ENCODE measurements at places on chromosomes 13 and 19.

- DNase-seq, result no peak
Measured at GRCh38 chr13:38866649-38867048, 124.0 kb downstream of the STOML3 start.

DNA sequence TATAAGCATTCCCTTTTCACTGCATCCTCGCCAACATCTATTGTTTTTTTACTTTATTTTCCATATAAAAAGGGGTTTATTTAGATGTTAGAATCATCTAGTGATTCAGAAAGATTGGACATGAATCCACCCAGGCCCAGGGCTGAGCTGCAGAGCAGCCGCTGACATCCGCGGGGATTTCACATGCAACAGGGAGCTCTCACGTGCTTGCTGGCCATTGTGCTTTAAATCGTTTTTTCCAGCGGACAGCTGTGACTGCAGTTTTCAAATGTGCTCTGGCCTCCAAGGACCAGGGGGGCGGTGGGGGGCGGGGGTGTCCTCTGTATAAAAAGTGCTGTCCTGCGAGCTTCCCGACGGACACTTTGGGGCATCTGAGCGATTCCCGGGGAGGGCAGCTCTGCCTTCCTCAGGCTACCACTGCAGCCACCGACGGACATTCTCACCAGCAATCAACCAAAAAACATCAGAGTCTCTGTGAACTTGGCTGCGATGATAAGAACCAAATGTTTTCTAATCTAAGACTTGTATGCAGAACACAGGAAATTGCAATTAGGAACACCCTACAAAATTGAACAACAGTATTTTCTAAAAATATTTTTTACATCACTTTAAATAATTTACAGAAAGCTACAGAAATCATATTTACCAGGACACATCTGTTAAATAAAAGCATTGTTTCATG is 12.6 kb downstream of the RB1 start:
- no peak for DNase-seq

- no peak for DNase-seq
Measured at GRCh38 chr19:17138937-17139598, 63.5 kb downstream of the MYO9B start.

- no peak for DNase-seq
Measured at GRCh38 chr19:19487950-19488874, 27.1 kb downstream of the TSSK6 start.

DNA sequence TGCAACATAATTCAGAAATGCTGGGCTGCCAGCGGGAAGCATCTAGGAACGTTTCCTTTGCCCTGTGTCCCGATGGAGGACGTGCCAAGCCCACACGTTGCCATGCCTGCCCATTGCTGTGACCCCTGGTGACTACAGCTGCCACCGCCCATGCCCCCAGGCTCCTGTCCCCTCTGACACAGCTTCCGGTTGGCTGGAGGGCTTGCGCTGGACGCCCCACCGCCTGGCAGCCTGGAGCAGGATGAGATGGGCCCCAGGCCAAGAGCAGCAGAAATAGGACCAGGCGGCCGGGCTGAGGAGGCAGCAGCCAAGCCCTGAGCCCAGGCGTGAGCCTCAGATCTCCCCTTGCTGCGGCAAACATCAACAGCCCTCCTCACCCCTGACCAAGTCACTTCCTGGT is 125.9 kb downstream of the COL4A2 start:
- no peak for DNase-seq

GRCh38 chr19:43446746-43447489 is 18.5 kb downstream of the LYPD3 start:
- peak; percentile 72 for DNase-seq

DNA sequence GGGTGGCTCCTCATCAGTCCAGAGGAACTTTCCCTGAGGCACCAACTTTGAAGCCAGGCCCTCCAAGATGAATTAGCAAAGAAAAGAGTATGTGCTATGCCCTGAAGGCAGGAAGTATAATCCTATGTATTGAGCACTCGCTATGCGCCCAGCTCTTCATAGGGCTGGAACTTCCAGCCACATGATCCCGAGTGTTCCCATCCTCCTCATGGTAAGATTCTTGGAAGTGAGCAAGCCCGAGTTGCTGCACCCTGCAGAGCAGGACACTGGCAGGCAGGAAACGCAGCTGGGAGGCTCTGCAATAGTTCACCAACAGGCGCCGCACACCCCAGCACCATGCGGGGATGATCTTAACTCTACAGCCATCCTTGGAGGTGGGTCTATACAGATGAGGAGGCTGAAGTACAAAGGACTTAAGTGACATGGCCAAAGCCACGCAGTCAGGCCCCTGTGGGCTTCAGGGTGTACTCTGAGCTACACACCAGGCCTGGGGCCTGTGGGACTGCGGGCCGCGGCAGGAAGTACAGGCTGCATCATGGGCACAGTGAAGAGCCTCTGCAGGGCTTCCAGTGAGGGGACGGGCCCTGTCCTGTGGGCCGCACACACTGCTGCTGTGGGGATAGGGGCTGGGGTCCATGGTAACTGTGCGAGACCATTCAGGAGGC is 25.1 kb downstream of the C19orf47 start:
- DNase-seq, result no peak

- DNase-seq, result no peak
Measured at GRCh38 chr13:40344270-40345148, 321.9 kb downstream of the FOXO1 start.

GRCh38 chr19:50322234-50322633 is 6.9 kb downstream of the KCNC3 start:
- DNase-seq, result no peak

- DNase-seq, result no peak
Measured at GRCh38 chr13:45468635-45469034, 3.9 kb downstream of the COG3 start.

DNA sequence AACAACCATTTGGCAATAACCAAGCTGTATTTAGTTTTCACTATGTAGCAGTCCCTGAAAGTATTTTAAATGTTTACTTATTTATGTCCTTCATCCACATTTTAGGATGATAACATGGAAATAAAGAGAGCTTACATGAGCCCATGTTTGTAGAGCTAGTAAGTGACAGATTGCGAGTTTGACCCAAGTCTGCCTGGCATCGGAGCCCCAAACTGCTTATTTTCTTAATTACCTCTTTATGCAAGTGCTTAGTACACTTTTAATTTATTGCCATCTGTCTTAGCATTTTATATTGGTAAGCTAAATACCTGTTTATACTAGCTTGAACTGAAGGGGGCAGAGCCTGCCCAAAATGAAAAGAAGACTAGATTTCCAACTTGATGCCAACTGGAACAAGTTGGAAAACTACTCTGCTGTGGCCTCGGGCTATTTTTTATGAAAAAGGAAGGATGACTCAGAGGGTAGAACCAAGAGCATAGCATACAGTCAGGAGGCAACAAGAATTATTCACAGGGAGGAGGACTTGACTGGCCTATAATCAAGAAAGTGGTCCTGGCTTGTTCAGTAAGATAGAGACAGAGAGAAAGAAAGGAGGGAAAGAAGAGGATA is 150.2 kb downstream of the NDFIP2 start:
- no peak for DNase-seq

- DNase-seq, result no peak
Measured at GRCh38 chr19:4444765-4445741, 12.5 kb downstream of the UBXN6 start.

DNA sequence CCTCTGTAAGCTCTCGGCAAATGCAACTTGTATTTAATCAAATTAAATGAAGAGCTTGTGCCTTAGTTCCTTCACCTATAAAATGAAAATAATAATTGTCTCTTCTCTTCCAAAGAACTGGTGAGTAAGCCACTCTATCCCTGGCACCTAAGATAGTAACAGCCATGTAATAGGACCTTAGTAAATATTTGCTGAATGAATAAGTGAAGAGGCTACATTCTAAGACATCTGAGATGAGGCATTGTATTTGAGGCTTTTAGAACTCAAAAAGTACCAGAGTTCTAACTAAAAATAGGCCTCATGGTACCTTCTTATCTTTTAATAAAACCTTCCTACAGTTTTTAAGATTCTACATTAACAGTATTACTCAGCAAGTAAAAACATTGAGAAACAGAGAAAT is 17.3 kb upstream of the DCLK1 start:
- DNase-seq, result no peak

DNA sequence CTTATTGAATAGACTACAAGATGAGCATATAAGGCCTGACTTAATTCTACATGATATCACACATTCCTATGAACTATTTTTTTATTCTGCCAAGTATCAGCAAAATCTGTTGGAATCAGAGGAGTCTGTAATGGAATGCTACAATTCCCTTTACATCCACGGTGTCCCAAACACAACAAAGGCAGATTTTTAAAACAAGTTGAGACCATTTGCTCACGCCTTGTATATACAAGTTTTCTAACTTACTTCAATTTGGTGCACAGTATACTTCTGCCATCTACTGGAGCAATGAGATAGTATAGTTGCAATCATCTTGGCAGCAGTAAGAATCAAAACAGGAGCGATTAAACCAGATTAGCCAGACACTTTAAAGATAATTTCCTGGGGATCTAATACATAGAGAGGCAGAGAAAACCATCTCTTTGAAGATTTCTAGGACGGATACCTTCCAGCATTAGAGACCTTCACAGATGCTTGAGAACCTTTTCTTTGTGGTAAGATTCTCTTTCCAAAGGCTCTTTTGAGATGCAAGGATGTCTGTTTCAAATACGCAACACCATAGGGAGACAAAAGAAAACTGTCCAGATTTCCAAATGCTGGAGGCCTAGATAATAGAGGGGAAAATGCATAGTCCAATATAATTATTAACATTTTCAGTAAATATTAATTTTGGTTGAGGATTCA is 302.0 kb upstream of the MIR17HG start:
- no peak for DNase-seq

DNA sequence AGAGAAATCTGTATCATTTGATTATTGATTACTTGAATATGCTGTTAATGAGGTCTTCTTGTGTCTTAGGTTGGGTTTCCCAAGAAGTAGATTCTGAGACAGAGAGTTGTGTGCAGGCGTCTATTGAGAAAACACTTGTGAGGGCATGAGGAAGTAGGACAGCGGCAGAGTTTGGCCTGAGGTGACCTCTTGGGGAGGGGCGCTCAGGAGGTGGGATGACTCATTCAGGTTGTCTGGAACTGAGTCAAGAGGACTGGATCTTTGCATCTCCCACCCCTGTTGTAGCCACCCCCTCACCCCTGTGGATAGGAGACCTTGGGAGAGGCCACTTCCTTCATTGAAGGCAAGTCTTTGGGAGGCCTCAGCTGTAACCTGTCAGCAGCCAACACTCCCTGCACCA is 35.2 kb upstream of the WDFY2 start:
- no peak for DNase-seq

- no peak for DNase-seq
Measured at GRCh38 chr13:27573265-27573664, 47.1 kb downstream of the LNX2 start.

DNA sequence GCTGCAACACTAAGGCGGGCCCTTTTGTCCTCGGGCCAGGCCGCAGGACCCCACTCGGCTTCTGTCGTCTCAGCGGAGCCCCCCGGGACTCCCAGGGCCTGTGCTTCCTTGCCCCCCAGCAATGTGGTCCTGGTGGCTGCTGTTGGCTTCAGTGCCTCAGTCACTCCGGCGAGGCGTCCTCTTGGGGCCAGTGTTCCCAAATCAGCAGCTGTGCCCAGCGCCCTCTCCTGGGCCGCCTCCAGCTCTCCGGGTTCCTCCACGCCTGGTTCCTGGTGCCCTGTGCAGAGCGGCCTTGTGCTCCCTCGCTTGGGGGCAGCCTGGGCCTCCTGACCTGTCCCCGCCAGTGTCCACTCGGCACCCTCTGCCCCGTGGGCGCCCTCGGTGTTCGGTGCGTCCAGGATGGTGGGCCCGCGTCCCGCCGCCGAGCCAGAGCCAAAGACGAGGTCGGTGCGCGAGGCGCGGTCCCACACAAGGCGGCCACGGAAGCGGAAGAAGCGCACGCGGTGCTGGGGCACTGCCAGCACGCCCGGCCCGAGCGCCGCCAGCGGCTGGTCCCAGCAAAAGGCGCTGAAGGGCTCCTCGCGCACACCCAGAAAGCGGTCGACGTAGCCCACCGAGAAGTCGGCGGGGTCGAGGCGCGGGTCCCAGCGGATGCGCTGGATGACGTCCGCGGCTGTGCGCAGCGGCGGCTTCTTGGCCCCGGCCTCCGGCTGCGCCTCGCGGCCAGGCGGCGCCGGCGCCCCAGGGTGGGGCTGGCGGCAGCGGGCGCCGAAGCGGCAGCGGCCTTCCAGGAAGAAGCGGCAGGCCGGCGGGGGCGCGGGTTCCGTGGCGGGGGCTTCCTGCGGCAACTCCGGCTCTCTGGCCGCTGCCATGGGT is 685 bp downstream of the LENG9 start:
- peak; percentile 35 for DNase-seq

GRCh38 chr19:6712692-6713670 is 7.5 kb downstream of the C3 start:
- DNase-seq, result no peak

DNA sequence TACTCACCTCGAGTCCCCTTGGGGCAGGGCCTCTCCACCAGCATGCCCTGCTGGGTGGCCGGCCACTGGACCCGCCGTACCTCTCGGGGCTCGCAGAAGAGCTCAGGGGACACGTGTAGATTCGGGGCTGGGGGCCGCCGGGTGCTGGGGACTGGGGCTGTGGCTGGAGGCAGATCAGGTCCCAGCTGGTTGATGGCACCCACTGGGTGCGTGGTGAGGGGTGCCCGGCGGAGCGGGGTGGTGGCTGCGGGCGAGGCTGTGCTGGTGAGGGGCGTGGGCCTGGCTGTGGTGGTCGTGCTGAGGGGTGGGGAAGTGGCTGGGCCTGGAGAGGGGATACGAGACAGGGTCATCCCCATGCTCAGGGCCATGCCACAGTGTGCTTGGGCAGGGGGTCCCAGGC is 24.9 kb upstream of the ASF1B start:
- DNase-seq, result no peak

DNA sequence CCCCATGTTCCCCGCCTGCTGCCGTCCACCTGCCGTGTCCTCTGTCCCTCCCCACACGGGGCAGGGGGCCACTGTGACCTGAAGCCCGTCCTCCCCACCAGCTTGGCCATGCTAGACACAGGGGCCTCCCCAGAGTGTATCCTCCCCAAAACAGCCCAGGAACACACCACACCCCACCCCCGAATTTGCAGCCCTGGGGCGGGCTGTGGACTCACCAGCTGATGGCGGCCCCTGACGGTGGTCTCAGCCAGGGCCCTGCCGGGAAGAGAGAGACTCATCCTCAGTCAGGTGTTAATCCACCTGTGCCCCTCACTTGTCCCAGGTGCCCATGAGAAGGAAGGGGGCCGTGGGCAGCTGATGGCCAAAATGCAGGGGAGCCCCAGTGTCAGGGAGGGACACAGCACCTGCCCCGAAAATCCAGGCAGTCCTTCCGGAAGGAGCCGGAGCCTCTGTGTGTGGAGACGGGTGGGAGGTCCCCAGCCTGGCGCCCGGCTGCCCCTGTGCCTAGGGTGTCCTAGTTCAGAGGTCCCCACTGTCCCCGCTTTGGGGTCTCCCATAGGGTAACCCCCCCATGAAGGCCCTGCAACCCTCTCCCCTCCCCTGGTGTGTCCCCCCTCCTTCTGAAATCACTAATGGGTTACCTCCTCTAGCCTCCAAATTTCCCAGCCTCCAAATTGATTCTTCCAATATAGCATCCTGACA is 39.3 kb upstream of the TCF3 start:
- DNase-seq, result no peak

GRCh38 chr19:13847407-13848339 is 29.3 kb upstream of the NANOS3 start:
- no peak for DNase-seq

GRCh38 chr13:67619351-67619994 is 389.3 kb upstream of the PCDH9 start:
- no peak for DNase-seq

- no peak for DNase-seq
Measured at GRCh38 chr13:113631341-113632095, 26.5 kb downstream of the ATP4B start.
